ENCODE measurements at places on chromosomes 16 and 17.

GRCh38 chr16:359067-359763 lies 6.7 kb upstream of the AXIN1 start:
- DNase-seq, result no peak

DNA sequence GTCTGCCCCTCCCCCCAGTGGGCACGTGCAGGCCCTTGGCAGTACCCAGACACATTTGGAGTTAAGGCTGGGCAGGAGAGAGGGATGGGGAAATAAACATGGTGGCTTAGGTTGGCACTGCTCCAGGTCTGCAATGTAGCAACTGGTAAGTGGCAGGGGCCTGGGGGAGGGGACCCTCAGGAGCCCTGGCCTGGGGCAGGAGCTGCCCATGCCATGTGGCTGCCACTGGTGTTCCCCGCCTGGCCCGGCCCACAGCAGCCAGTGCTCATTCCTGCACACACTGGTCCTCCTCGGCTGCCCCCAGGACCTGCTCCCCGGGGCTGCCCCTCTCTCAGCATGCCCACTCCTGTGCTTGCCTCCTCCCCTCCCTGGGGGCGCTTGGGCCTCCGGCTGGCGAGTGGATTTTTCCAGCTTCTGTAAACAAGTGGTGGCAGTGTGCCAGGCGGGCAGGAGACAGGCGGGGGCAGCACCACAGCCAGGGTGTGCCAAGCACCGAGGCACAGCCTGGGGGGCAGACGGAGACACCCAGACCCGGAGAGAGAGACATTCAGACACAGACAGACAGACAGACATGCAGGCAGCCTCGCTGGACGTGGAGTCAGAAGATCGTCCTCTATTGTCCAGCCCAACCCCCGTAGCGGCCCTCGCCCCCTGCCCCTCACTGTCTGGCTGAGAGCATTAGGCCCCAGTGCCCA lies 9.4 kb downstream of the THRA start:
- DNase-seq, result no peak

DNA sequence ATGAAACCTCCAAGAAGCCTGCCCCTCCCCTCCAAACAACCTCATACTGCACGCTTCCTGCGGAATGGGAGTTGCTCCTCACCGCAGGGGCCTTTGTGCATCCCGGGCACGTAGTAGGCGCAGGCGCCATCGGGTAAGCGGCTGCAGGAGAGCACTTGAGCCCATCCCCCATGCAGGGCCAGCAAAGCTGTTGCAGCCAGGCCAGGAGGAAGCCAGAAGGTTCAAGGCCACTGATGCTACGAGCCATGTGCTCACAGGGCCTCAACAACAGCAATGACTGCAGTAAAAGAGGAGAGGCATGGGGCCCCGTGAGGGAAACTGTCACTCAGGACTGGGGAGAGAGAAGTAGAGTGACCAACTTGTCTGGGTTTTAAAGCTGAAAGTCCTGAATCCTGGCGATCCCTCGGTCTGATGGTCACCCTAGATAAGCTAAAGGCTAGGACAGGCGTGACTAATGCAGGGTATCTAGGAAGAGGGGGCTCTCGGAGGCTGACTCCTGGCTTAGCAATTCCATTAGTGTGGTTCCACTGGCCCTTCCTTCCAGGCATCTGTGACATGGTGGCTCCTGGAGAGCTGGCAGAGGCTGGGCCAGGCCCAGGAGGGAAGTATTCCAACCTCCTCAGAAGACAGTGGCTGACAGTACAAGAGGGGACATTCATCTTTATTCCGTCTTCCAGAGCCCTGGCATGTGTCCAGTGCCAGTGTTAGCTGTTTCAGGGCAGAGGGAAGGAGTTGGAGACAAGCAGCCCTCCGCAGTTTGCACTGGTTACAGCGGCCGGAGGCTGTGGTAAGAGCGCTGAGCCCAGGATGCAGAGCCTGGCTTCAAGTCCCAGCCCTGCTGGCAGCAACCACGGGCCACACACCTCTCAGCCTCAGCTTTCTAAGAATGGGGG lies 20.8 kb downstream of the GOSR2 start:
- DNase-seq, result no peak

DNA sequence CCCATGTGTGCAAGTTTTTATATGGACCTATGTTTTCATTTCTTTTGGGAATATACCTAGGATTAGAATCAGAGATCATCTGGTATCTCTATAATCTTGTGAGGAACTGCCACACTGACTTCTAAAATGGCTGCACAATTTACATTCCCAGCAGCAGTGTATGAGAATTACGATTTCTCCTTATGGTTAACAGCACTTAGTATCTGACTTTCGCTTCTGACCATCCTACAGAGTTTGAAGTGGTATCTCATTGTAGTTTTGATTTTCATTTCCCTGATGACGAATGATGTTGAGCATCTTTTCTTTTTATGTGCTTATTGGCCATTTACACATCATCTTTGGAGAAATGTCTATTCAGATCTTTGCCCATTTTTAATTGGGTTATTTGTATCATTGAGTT lies 10.0 kb downstream of the C16orf96 start:
- DNase-seq, result no peak

DNA sequence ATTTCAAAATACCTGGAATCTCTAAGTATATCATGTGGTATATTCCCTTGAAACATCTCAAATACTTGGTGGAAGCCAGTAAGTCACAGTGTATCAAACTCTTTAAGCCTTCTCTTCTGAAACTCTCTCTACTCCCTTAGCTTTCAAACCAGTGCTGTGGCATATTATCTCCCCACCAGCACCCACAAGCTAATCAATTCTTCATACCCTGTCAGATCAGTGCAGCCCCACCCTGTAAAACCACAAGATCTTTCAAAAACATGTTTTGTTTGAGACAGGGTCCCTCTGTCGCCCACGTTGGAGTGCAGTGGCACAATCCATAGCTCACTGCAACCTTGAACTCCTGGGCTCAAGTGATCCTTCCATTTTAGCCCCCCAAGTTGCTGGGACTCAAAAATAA lies 91.6 kb upstream of the C17orf78 start:
- no peak for DNase-seq

GRCh38 chr16:67393111-67393787 lies at the start of gene TPPP3:
Gene TPPP3 (minus strand): TSS chr16:67393498. CDS start chr16:67391111, 2,387 bp downstream.
- no peak for DNase-seq

DNA sequence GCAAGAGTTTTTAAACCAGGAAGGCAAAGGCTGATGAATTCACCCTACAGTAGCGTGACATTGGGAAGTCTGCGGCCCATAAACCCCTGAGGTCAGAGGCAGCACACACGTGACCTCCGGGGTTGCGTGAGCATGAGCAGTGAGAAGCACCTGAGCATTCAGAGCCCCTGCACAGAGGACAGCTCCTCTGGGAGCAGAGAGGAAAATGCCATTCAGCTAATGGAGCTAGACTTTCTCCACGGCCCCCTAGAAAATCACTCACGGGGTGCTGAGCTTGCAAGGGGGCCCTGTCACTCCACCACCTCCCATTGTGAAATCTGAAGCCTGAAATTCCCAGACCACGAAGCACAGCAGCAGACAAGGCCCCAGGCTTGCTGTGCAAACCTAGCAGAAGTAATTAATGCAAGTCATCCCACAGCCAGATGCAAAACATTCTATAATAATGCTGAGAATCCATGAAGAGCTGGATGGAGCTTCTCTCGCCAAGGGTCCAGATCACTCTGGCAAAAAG lies 114.9 kb upstream of the RCVRN start:
- DNase-seq, result no peak

DNA sequence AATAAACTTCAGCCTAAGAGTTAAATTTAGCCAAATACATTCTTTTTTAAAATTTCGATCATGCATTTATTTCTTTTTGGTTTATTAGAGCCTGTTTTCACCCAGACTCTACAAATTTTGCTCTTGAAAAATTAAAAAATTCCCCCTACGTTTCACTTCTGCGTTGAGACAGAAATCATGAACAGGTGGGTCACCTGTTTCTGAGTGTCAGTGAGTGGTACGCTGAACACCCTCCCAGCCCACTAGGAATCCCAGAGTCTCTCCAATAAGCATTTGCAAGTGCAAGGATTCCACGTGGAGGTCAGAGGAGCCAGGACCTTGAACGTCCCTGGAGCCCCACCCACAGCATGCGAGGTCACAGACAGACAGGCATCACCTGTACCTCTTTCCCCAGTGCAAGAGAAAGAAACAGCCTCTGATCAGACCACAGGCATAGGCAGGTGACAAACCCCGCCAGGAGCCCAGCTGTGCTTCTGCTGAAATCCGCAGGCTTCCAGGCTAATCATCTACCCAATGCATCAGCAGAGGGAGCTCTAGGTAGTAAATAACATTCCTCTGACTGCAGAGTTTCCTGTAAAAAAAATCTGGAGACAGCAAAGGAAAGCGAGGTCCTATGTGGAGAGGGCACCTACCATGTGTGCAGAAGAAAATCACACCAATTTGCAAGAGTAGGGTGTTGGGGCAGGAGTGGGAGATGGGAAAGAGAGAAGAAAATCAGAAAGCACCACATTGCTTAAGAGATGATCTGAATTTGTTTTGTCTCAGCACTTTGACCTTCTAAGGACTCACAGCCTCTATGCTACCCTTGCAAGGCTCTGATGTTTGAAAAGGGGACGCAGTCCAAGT lies 5.9 kb upstream of the XYLT1 start:
- DNase-seq, result no peak

DNA sequence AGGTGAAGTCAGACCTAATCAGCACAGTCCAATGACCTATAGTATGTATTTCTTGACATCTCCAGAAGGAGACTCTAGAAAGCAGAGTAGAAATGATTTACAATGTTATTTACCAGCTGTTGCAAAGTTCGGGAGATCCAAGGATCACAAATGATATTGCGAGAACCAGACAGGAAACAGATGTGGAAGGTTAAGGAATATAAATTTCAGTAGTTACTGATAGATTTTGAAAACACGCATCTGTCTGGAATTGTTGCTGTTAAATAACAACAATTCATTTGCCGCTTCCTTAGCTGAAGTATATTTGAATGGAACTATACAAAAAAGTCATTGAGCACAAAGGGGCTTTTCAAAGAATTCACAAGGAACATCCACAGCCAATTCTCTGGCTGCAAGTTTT lies 72.0 kb downstream of the STXBP4 start:
- DNase-seq, result no peak

DNA sequence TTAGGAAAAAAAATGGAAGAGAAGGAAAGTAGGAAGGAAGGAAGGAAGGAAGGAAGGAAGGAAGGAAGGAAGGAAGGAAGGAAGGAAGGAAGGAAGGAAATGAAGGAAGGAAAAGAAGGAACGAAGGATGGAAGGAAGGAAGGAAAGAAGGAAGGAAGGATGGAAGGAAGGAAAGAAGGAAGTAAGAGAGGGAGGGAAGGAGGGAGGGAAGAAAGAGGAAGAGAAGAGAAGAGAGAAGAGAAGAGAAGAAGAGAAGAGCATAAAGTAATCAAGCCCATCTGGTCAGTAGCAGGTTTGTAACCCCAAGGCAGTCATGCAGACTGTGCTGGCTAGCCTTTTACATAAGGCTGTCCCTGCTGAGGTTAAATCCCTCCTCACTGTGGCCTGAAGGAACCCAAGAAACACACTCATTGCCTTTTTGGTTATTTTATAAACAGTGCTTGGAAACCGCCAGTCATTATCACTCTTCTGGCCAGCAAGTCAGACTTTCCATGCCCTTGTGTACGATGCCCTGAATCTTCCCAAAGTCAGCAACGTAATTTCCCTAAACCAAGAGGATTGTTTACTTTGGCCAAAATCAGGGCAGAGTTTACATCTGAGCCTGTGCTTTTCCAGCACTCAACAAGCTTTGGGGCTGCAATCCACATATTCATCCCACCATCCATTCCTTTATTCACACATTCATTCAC lies 409.6 kb upstream of the MAF start:
- DNase-seq, result no peak

- DNase-seq, result no peak
Measured at GRCh38 chr17:40553694-40554534, 11.4 kb downstream of the CCR7 start.

DNA sequence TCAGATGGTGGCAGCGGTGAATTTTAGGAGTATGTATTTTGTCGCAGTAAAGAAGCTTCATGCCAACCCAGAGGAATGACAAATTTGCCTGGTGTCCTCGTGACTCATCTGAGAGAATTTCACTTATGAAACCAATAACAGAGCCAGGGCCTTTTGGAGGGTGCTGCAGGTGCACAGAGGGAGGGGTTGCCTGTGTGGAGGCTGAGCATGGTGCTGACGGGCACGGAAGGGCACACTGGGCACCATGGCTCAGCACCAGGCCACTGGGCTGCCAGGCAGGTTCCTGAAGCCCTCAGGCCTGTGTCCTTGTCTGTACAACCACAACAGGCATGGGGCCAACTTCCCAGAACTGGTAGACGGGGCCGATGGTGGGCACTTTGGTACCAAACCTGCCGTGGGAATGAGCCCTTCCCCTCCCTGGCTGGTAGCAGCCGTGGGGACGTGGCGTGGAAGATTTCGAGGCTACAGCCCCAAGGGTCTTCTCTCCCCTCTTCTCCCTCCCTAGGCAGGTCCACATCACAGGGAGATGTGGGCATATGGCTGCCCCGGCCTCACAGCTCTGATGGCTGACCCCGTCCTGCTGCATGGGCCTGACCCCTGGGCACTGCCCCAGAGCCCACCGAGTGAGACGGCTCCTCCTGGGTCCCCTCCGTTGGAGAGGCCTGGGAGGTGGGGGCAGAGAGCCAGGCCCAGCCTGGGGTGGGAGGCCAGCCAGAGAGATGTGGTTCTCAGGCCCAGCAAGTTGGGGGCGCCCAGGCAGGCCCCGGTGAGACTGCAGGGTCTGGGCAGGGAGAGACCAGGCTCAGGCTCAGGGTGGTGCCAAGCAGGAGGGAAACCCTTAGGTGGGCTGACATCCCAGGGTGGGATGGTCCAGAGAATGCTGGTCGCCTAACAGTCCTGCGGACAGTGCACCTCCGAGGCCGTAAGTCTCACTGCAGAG lies 30.2 kb upstream of the ZNF469 start:
- no peak for DNase-seq

DNA sequence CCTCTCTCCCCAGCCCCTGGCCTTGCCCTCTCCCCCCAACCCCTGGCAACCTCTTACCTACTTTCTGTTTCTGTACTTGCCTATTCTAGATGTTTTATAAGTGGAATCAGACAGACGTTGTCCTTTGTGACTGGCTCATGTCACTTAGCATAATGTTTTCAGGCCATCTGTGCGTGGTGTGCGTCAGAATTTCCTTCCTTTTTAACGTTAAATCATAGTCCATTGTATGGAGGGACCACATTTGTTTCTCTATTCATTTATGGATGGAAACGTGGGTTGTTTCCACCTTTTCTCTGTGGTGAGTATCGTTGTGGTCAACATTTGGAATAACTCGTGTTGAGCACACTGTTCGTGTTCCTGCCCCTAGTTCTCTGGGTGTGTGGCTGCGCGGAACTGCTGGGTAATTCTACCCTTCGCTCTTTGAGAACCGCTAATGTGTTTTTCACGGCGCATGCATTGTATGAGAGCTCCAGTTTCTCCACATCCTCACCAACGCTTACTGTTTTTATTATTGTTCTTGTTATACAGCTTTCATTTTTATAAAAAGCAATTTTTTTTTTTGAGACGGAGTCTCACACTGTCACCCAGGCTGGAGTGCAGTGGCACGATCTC lies 26.3 kb downstream of the ACTG1 start:
- no peak for DNase-seq

- no peak for DNase-seq
Measured at GRCh38 chr17:8101721-8102120, 14.2 kb upstream of the ALOX12B start.

- no peak for DNase-seq
Measured at GRCh38 chr17:46135879-46136563, 57.2 kb downstream of the KANSL1 start.

Measured in activated CD4-positive, alpha-beta T cell treated with anti-CD3 and anti-CD28 coated beads, Interleukin-2, amount 50 U/mL, for 24 hours (primary cell).